Stimulated activated CD8-positive, alpha-beta memory T cell treated with anti-CD3 and anti-CD28 coated beads, Interleukin-2, amount 100 ng/mL, for 48 hours (primary cell): ENCODE measurements at places on chromosomes 6 and 20.

- DNase-seq = no peak
Measured at GRCh38 chr6:123415844-123416468, 220.8 kb downstream of the TRDN start.

DNA sequence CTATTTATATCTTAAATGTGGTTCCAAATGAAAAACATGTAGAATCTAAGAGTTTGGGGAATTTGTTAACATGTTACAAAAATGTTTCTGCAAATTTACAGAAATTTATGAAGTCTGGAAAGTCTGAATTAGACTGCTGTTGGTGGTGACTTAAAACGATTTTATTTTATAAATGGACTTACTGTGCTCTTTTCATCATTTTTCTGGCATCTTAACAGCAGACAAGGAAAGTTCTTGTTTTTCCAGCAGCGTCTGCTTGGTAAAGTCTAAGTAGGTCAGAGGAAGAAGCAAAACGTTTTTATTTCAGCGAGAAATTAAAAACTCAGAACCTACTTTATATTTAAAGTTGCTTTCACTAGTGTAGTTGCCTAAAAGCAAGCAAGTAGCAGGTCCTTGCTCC lies 48.6 kb upstream of the COL9A1 start:
- DNase-seq = no peak

DNA sequence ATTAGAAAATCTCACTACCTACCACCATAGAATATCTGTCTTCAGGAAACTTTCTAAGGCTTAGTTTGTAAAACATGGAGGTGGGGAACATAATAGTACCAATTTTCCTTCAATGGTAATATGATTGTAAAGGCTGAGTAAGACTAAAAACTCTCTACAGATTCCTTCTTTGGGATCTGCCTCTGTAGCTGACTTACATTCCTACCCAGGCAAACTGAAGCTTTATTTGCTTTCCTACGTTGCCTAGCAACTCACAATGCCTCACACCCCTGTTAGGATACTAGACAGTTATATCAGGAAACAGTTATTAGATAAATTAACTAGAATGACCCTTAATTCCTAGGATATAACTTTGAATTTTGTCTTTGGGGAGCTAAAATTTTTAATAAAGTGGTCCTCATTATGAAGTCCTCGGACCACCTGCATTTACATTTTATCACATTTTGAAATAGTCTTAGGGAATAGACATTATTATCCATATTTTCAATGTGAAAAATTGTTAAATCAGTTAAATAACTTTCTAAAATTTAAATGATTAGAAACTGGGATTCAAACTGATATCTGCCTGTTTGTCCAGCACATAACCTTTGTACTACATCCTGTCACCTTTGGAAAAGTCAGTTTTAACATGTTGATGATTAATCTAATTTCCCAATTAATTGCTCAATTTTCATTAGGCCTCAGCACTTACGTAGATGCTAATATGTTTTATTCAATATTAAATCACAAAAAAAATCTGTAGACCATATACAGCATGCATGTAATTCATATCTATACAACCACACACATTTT lies 591.4 kb downstream of the RNF144B start:
- DNase-seq = no peak

GRCh38 chr6:43221046-43221972 lies 8.0 kb downstream of the DNPH1 start:
- no peak for DNase-seq

DNA sequence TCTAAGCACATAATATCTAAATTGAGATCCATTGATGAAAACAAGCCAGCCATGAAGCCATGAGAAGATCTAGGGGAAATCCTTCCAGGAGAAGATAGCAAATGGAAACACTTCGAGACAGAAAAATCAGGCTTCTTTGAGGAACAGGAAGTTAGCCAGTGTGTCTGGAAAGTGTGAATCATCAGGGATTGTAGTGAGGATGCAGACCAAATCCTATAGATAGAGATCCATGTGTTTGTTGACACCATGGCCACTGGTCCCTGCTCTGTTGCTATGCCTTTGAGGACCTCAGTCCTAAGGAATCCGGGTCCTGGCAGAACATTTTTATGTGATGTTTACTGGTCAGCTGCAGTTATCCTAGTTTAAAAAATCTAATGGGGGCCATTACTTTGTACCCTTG lies 6.6 kb upstream of the ELOVL2 start:
- no peak for DNase-seq

DNA sequence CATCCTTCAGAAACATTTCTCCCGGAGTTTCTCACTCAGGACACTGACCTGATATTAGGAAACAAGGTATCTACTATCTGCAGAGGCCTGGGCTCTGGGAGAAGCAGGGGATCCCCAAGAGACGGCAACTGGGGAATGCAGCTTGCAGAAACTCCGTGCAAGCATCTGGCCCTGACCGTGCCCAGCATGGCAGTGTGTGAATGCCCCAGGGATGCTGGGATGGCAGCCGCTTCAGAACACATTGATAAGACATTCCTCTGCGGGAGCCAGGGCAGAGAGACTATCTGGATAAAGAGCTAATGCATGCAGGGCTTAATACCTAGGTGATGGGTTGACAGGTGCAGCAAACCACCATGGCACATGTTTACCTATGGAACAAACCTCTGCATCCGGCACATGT lies 55.4 kb downstream of the NFATC2 start:
- no peak for DNase-seq
